ENCODE measurements at places on chromosomes 5 and 9. TPM values are rescaled to one million over a fixed set of nuclear protein-coding genes. Genes with fewer than 3 reads are reported as not detected.

The DMRT3 gene
- not detected for total RNA-seq

The PCDHGB3 gene
- 3.1 TPM for total RNA-seq

The FBXO38 gene
- 45.2 TPM for total RNA-seq

The TPPP gene
- 0.19 TPM for total RNA-seq

The PCDHGB7 gene
- 5.8 TPM for total RNA-seq

The LSM11 gene
- total RNA-seq: 9.0 TPM

The IZUMO3 gene
- total RNA-seq: not detected

The RPL37 gene
- 3,351 TPM for total RNA-seq

The CCDC183 gene
- total RNA-seq: 1.1 TPM

The SPTLC1 gene
- total RNA-seq: 84.9 TPM

The LHX2 gene
- total RNA-seq: not detected

The DNAJC21 gene
- 29.1 TPM for total RNA-seq

The C9 gene
- not detected for total RNA-seq

The CDO1 gene
- 2.0 TPM for total RNA-seq

The PLPPR1 gene
- total RNA-seq: 3.8 TPM

The CYFIP2 gene
- total RNA-seq: 18.8 TPM

The ACOT12 gene
- total RNA-seq: not detected

The SLC34A1 gene
- total RNA-seq: not detected

The ADAMTSL2 gene
- 0.75 TPM for total RNA-seq

The SLIT3 gene
- total RNA-seq: 0.36 TPM

The BARHL1 gene
- not detected for total RNA-seq

The CA9 gene
- total RNA-seq: not detected

The PCDHB9 gene
- 0.28 TPM for total RNA-seq

The CXCL14 gene
- total RNA-seq: not detected

The C1QTNF2 gene
- 0.09 TPM for total RNA-seq

The SMIM32 gene
- total RNA-seq: not detected

The IGFBPL1 gene
- not detected for total RNA-seq

The SHROOM1 gene
- 4.2 TPM for total RNA-seq

The SLC2A6 gene
- total RNA-seq: 22.2 TPM

The TJP2 gene
- total RNA-seq: 147 TPM

The STK10 gene
- 37.5 TPM for total RNA-seq

The EQTN gene
- total RNA-seq: not detected

The ANKRD18B gene
- 0.94 TPM for total RNA-seq

The GARIN3 gene
- total RNA-seq: not detected

The TMEM232 gene
- total RNA-seq: 0.75 TPM

The TXNDC8 gene
- not detected for total RNA-seq

The ADAMTS2 gene
- total RNA-seq: 41.0 TPM

The SH3TC2 gene
- 6.0 TPM for total RNA-seq

The ROR2 gene
- total RNA-seq: not detected

The GAS1 gene
- total RNA-seq: 1.2 TPM

The ENTR1 gene
- 30.4 TPM for total RNA-seq

The FABP6 gene
- total RNA-seq: not detected

The PGM5 gene
- total RNA-seq: 1.1 TPM

The SLC36A3 gene
- total RNA-seq: not detected

The SHISAL2B gene
- not detected for total RNA-seq

The AHRR gene
- 9.4 TPM for total RNA-seq

The MAP1B gene
- total RNA-seq: 109 TPM

The NTNG2 gene
- 0.28 TPM for total RNA-seq

The GFRA3 gene
- total RNA-seq: not detected

The ADAMTS12 gene
- 16.9 TPM for total RNA-seq

The ZNF879 gene
- 5.6 TPM for total RNA-seq

The LMX1B gene
- total RNA-seq: not detected

Data from endothelial cell of coronary artery (primary cell).